ENCODE measurements at places on chromosomes 11 and 22. TPM values are rescaled to one million over a fixed set of nuclear protein-coding genes. Genes with fewer than 3 reads are reported as not detected.

DNA sequence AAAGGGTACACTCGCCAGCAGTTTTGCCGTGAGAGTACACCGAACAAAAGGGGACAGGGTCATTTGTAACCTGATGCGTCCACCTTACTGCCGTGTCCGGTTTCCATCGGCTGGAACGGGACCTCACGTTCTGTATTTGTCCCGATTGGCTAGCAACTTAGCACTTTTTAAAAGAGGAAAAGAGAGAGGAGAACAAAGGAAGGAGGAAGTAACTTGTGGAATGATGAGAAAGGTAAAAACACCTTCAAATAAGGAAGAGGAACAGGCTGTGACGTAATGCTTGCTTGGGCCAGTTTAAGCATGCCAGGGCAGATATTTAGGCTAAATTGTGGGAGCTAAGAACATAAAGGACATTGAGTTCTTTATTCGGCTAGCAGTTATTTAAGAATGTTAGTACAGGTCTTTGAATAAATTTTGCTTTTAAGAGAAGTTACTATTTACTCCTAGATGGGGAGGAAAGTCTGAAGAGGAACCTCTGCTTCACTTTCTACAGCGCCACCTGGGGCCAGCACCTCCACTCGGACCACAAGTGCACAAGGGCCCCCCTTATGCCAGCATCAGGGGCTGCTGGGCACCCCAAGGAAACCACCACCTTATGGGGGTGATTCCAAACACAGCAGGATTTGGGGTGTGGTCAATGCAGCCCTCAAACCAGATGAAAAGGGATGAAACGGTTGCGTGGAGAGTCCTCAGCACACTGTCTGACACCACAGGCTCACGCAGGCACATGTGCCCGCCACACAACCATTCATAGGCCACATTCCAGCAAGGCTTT is 5.8 kb downstream of the ARSA start:
- DNase-seq, result no peak

DNA sequence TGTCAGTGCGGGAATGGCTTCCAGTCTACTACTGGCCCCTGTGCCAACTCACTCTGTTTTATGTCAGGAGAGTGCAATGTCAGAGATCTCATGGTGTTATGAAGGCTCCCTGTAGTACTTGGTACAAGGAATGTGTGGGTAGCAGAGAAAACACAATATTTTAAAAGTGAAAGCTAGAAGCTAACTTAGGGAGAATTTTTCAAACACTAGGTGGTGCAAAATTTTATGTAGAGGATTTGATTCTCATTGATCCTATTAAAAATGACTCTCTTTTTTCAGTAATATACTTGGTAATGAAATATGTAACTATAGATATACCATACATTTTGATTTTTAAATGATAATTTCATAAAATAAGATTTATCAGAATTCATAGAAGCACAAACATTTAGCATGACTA is 134.7 kb downstream of the JRKL start:
- DNase-seq, result no peak

DNA sequence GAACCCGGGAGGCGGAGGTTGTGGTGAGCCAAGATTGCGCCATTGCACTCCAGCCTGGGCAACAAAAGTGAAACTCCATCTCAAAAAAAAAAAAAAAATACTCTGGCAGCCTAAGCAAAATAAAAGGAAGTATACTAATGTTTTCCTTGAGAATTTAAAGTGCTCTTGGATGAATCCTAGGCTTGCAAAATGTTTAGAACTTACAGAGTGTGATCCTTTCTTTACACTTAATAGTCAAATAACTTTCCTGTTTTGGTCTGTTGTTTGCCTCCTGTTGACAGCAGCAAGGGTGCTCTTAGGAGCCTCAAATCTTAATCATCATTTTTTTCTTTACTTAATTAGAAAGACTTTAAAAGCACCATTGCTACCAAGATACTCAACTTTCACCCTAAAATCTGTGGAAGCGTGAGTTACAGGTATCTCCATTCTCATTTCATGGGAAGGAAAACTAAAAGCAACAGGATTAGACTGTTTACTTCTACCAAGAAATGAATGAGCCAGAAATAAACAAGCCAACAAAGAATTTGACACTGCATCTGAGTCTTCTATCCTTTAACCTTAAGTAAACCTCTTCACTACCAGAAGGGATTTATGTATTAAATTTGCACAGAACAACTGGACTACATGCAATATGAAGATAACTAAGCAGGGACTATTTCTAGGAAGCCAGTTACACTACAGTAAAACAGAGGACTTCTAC is 38.7 kb upstream of the CRTAM start:
- DNase-seq, result no peak

DNA sequence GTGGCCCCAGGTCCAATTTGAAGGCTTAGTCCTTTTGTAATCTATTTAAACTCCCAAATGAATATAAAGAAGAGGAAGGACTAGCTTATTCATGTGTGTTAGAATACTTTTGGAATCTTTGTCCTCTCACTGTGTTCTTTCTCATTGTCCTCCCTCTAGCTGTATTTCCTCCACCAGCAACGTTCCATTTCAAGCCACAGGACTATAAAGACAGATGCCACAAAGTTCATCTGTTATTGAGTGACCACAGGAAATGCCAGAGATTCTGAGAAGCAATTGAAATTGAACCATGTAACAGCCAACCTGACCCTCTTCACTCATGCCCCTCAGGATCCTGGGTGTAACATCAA is 336.6 kb upstream of the API5 start:
- DNase-seq, result no peak

- no peak for DNase-seq
Observed at GRCh38 chr11:124844664-124845079, 20.6 kb upstream of the ROBO3 start.

DNA sequence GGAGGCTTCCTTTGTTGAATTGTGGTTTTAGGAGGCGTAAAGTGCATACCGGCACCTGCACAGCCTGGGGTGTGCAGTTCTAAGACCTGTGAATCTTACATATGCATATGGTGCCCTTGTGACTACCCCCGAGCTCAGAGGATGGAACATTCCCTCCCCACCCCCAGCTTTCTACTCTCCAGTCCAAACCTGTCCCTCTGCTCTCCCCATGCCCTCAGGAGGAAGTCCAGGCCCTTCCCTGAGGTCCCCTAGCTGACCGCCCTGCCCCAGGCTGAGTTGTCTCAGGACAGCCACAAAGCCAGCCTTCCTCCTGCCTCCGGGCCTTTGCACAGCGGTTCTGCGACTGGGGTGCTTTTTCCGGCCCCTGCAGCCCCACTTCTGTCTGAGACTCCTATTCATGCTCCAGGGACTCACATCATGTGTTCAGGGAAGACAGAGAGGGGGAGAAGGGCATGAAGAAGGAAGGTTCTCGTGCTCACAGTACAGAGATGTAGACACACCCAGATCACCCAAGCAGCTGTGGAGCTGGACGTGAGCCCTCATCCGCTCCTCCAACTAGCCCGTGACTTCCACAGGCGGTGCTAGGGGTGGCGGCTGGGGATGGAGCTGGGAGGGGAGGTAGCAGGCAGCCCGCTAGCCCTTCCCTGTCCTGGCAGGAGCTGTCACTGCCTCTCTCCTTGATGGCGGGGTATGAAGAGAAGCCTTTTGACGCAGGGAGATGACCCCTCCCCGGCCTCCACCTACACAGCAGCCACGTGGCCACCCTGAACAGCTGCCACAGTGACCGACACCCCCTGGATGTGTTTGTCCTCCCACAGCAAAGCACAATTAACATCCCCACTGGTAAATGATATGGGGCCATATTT is 50.8 kb downstream of the FLRT1 start:
- no peak for DNase-seq

DNA sequence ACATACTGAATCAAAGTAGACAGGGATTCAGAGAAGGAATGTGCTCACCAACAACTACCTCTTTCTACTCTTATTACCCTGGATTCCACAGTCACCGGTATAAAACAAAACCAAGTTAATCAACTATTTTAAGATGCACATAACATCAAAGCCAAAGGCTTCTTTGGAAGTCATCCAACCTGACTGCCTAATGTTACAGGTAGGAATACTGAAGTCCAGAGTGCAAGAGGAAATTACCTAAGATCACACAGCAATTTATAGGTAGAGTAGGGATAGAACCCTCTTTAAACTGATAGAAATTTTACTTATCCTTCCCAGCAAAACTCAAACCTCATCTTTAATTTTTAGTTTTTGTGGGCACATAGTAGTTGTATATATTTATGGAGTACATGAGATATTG is 76.3 kb downstream of the PAK1 start:
- no peak for DNase-seq

Gene CCDC88B
- 1.7 TPM for total RNA-seq

DNA sequence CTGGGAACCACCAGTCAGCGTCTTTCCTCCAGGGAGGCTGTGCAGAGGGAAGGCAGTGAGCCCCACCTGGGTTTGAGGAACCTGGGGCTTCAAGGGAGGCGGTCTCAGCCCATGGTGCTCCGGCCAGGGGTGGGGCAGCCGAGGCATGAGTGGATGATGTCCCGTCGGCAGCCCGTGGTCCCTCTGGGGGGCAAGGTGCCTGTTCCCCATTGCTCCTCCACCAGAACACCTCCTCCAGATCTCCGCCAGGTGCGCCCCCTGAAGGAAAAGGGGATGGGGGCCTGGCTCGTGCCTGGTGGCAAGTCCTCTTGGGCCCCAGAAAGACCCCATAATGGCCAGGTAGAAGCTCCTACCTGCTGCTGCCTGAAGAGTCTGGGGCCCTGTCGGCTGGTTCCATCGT is 94.1 kb downstream of the KCNQ1 start:
- DNase-seq, result no peak

DNA sequence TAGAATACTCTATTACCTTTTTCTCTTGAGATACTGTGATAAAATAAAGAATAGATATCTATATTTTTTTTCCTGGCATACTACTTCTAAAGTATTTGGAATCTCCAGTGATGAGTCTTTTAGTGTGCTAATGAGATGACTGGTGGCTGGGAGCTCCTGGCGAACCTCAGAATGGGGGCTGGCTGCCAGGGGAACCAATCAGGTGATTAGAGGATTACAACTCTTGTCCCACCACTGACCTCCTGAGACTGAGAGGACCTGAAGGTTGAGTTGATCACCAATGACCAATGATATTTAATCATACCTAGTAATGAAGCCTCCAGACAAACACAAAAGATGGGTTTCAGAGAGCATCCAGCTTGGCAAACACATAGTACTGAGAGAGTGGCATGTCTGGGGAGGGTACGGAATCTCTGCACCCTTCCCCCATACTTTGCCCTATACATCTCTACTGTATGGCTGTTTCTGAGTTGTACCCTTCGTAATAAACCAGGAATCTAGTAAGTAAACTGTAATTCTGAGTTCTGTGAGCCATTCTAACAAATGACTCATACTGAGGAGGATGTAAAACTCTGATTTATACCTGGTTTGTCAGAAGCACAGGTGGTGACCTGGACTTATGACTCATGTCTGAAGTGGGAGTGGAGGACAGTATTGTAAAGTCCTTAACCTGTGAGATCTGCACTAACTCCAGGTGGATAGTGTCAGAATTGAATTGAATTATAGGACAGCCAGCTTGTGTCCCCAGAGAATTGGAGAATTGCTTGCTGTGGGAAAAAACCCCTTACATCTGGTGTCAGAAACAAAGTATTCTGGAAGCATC is 325.3 kb upstream of the LRRC4C start:
- no peak for DNase-seq

GRCh38 chr11:116852261-116853031 is 15.0 kb upstream of the APOA1 start:
- DNase-seq, result peak; percentile 23

Gene TSPAN18
- total RNA-seq, result 0.15 TPM

DNA sequence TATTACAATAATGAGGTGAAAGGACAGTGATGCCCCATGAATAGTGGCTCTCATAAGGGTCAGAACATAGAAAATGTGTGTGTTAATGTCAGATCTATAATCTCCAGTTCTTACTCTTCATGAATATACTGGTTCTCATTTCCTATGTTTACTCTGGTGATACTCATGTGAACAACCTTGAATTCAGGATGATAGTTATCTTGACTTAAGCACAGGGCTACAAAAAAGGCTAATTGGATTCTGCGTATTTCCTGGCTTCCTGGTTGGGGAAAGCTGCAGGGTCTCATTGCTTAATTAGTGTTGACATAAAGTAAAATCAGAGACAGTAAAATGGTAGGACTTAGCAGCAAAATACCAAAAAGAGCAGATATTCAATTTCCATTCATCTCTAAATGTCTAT is 1316.8 kb upstream of the RAG2 start:
- DNase-seq, result no peak

- peak; percentile 31 for DNase-seq
Observed at GRCh38 chr11:91946397-91946951, 278.1 kb upstream of the FAT3 start.

- no peak for DNase-seq
Observed at GRCh38 chr22:23227380-23227779, 47.1 kb downstream of the BCR start.

- no peak for DNase-seq
Observed at GRCh38 chr11:79515781-79516180, 75.0 kb upstream of the TENM4 start.

Gene DLAT
- total RNA-seq, result 49.9 TPM

GRCh38 chr22:43625242-43625641 is 186.9 kb downstream of the EFCAB6 start:
- peak; percentile 65 for DNase-seq

DNA sequence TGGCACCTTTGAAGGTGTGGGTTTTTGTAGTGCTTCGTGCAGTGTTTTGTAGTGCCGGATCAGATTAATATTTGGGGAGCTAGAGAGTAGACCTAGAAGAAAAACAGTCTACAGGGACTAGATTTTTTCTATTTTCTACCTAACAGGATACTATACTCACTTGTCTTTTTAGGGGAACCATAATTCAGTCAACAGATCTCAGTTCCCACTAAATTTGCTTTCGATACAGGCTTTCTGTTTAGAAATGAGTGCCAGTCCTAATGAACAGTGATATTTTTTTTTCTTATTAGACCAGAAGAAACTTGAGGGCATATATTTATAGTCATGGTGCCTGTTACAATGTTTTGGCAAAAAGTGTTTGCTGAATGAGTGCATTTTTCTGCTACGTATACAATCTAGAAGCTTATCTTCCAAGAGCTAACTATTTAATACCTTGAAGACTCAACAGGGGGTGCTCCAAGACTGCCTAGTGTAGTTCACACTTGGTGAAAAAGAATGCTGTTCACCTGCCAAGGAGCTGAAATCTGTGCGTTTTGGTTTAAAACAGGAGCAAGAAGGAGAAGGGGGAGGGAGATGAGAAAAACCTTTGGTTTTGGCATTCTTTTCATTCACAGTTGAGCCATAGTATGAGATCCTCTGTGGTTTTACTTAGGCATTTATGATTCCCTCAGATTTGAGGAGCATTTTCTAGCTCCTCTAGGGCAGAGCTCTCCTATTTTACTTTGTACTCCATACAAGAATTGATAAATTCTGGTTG is 44.9 kb upstream of the VSTM5 start:
- DNase-seq, result peak; percentile 39

DNA sequence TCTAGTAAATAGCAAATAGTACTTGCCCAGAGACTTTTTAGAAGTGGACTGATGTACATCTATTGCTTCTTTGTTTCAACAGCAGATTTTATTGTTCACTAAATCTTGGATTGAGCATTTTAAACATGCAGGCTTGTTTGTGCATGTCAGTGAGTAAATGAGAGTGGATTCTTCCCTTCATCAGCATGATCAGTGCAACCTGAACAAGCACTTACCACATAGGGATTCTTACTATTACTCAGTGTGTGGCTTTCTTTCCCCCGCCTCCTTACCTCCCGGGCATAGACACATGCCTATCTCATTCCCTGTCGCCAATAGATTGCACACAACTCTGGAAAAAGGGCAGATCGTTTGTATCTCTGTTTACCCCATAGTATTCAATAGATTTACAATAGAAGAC is 197.5 kb downstream of the C11orf87 start:
- no peak for DNase-seq

All from Daoy (cell line).